CD14-positive monocyte (primary cell): ENCODE measurements at places on chromosomes 1 and 21. TPM values are rescaled to one million over a fixed set of nuclear protein-coding genes. Genes with fewer than 3 reads are reported as not detected.

DNA sequence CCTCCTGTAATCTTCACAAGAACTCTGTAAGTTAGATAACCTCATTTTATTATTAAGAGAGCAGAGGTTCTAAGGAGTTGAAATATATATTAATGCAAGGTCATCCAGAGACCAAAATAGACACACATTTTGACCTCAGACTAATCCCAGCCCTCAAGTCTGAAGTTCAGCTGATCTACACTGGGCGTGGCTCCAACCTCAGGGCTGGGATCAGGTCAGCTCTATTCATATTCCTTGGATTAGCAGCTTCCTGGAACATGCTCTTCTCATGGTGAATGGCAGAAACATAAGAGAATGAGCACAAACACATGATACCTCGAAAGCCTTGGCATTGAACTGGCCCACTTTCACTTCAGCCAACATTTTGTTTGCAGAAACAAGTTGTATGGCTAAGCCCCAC, 200.8 kb upstream of the ST6GALNAC5 start:
- no peak overlapping the region for H3K27ac ChIP-seq
- H3K27me3 ChIP-seq, result no peaks in the 10 kb centered on the region
- H3K36me3 ChIP-seq, result no peaks in the 10 kb centered on the region
- no peaks in the 10 kb centered on the region for H3K4me1 ChIP-seq
- H3K4me3 ChIP-seq, result no peak overlapping the region
- DNase-seq, result no peak

- H3K27me3 ChIP-seq, result peaks cover 92% of the 10 kb centered on the region
- H3K36me3 ChIP-seq, result no peaks in the 10 kb centered on the region
- no peak overlapping the region for H3K27ac ChIP-seq
- peaks cover 11% of the 10 kb centered on the region for H3K4me1 ChIP-seq
These were observed 120.0 kb upstream of the RRP15 start for GRCh38 chr1:218164930-218165700.

GRCh38 chr1:156089704-156090103, 7.4 kb upstream of the MEX3A start:
- H3K27ac ChIP-seq, result peak overlapping the region; percentile 30
- H3K4me3 ChIP-seq, result peak overlapping the region; percentile 60
- no peak for DNase-seq
- H3K4me1 ChIP-seq, result peaks cover 20% of the 10 kb centered on the region
- peaks cover 60% of the 10 kb centered on the region for H3K27me3 ChIP-seq
- H3K36me3 ChIP-seq, result no peaks in the 10 kb centered on the region

DNA sequence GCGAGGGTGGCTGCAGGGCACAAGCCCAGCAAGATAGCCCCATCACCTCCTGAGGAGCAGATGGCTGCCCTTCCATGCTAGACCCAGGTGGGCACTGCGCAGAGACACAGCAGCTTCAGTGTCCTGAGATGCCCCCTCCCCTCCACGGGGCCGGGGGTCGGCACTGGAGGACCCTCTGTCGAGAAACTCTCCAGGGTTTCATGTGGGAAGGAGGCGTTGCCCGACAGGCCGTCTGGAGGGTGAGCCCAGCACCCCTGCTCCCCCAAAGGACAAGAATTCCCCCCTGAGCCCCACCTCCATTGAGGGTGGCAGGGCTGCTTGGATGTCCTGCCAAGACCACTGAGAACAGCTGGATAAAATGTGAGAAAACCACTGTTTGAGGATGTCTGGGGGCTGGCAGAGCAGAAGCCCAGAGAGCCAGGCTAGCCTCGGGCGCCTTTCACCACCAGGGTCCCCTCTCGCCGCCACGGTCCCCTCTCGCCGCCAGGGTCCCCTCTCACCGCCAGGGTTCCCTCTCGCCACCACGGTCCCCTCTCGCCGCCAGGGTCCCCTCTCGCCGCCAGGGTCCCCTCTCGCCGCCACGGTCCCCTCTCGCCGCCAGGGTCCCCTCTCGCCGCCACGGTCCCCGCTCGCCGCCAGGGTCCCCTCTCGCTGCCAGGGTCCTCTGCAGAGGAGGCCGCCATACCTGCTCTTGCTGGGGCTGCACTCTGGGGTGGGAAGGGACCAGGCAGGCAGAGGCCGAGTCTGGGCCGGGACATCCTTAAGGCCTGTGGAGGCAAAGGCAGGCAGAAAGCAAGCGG, 44.2 kb downstream of the SLC19A1 start:
- H3K4me1 ChIP-seq, result no peaks in the 10 kb centered on the region
- no peaks in the 10 kb centered on the region for H3K27me3 ChIP-seq
- H3K4me3 ChIP-seq, result no peak overlapping the region
- no peak overlapping the region for H3K27ac ChIP-seq

GRCh38 chr1:240343966-240344365, 252.3 kb downstream of the FMN2 start:
- no peak for DNase-seq
- no peaks in the 10 kb centered on the region for H3K27me3 ChIP-seq
- H3K36me3 ChIP-seq, result no peaks in the 10 kb centered on the region

- no peaks in the 10 kb centered on the region for H3K4me1 ChIP-seq
- peaks cover 95% of the 10 kb centered on the region for H3K27me3 ChIP-seq
- H3K36me3 ChIP-seq, result no peaks in the 10 kb centered on the region
- DNase-seq, result no peak
- no peak within 1 kb of the TSS for H3K4me3 ChIP-seq
- no peak within 1 kb of the TSS for H3K27ac ChIP-seq
These were observed at the start of gene SYT2 for GRCh38 chr1:202710070-202711045. SYT2 (minus strand) TSS chr1:202710454; CDS start chr1:202605772, 104,682 bp downstream.

DNA sequence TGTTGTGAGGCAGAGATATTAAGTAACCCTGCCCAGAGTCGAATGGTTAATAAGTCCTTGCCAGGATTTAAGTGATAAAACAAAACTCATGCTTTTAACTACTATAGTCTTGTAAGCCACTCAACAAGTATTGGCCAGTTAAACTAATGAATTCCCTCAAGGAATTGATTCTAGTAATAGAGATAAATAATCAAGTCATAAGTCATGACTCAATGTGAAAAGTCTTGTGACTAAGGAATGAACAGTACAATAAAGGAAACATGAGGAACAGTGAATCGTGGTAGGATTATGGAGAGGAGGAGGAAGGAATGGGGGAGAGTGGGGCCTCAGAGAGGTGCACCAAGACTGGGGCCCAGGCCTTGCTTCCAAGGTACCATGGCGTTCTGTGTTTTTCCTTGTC, 104.7 kb downstream of the FGGY start:
- no peaks in the 10 kb centered on the region for H3K27me3 ChIP-seq
- no peak overlapping the region for H3K27ac ChIP-seq
- H3K4me3 ChIP-seq, result no peak overlapping the region

DNA sequence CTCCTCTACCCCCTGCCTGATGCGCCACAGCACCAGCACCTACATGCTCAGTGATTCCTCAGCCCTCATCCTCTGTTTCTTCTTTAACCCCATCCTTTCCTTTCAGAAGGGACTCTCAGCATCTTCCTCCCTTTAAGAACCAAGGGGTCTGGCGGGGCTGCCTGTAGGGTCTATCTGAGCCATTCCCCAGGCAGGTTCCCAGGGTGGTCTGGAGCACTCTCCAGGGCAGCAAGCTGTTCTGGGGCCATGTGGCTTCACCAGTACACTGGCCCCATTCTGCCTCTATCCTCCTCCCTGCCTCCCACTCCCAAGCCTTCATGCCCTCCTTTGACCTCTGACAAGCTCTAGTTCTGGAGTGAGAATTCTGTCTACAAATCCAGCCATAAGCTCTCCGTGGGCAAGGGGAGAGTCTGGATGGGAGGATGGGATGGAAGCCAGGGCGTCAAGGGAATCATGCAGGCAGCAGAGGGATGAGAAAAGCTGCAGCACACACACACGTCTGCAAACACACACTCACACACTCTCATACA, 10.4 kb downstream of the BATF3 start:
- H3K27me3 ChIP-seq, result no peaks in the 10 kb centered on the region
- no peak overlapping the region for H3K4me3 ChIP-seq
- DNase-seq, result no peak
- H3K36me3 ChIP-seq, result no peaks in the 10 kb centered on the region
- peaks cover 22% of the 10 kb centered on the region for H3K4me1 ChIP-seq
- H3K27ac ChIP-seq, result no peak overlapping the region

GRCh38 chr1:164417016-164417704, 141.8 kb upstream of the PBX1 start:
- no peaks in the 10 kb centered on the region for H3K27me3 ChIP-seq
- H3K4me3 ChIP-seq, result no peak overlapping the region
- no peaks in the 10 kb centered on the region for H3K36me3 ChIP-seq
- H3K4me1 ChIP-seq, result no peaks in the 10 kb centered on the region

GRCh38 chr21:36966066-36966820, at the start of gene HLCS:
HLCS (minus strand) TSS chr21:36966669; CDS start chr21:36966638, 31 bp downstream.
- no peak within 1 kb of the TSS for H3K27ac ChIP-seq
- H3K4me3 ChIP-seq, result peak within 1 kb of the TSS; percentile 41

- H3K27ac ChIP-seq, result no peak overlapping the region
- DNase-seq, result no peak
- H3K36me3 ChIP-seq, result no peaks in the 10 kb centered on the region
- no peaks in the 10 kb centered on the region for H3K4me1 ChIP-seq
- no peaks in the 10 kb centered on the region for H3K27me3 ChIP-seq
These were observed 92.1 kb downstream of the DDAH1 start for GRCh38 chr1:85372683-85373377.

DNA sequence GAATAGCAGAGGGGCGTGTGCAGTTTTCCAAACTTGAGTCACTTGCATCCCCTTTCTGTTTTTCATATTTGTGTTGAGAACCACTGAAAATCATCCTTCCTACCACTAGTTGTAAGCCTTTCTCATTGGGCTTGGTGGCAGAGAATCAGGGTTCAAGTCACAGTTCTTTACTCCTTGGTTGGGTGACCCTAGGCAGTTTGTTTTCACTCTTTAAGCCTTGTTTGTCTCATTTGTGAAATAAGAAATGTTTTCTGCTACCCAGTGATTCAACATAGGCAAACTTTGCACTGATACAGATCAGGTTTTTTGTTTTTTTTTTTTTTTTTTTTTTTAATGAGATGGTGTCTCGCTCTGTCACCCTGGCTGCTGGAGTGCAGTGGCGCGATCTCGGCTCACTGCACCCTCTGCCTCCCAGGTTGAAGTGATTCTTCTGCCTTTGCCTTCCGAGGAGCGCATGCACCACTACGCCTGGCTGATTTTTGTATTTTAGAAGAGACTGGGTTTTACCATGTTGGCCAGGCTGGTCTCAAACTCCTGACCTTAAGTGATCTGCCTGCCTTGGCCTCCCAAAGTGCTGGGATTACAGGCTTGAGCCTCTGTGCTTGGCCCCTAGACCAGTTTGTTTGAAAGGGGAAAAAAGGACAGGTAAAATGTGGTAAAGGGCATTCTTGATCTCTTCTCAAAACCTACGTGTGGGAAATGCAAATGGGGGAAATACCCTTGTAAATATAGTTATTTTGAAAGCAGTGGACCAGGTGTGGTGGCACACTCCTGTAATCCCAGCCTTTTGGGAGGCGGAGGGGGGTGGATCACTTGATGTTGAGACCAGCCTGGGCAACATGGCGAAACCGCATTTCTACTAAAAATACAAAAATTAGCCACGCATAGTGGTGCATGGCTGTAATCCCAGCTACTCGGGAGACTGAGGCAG, 3.2 kb downstream of the CLIC4 start:
- H3K27me3 ChIP-seq, result no peaks in the 10 kb centered on the region
- H3K36me3 ChIP-seq, result no peaks in the 10 kb centered on the region
- no peak overlapping the region for H3K27ac ChIP-seq
- no peak overlapping the region for H3K4me3 ChIP-seq

DNA sequence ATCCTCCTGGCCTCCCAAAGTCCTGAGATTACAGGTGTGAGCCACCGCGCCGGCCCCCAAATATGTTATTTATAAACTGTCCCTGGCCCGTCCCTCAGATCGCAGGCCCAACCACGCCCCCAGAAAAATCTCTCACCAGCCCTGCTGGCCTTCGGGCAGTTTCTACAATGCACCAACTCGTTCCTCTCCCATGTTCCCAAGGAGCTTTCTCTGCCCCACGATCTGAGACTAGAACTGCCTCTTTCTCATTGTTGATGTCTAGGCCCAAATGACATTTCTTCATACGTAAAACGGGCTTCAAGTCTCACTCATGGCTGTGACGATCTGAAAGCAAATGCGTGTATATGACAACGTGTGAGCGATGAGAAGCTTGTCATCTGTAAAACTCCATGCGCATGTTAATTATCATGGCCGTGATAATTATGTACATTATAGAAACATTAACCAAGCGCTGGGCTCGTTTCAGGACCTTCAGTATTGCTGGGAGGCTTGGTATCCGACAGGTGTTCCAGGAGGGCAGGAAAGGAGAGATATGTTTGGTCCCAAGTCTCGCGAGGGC, 748 bp upstream of the NIPAL3 start:
- H3K4me1 ChIP-seq, result peaks cover 56% of the 10 kb centered on the region
- H3K27ac ChIP-seq, result no peak overlapping the region
- H3K36me3 ChIP-seq, result no peaks in the 10 kb centered on the region
- peak overlapping the region; percentile 58 for H3K4me3 ChIP-seq
- no peak for DNase-seq
- H3K27me3 ChIP-seq, result no peaks in the 10 kb centered on the region

GRCh38 chr1:201059401-201059800, 35.9 kb upstream of the KIF21B start:
- H3K4me1 ChIP-seq, result no peaks in the 10 kb centered on the region
- no peak for DNase-seq
- no peak overlapping the region for H3K4me3 ChIP-seq
- H3K27ac ChIP-seq, result no peak overlapping the region
- no peaks in the 10 kb centered on the region for H3K27me3 ChIP-seq

- no peaks in the 10 kb centered on the region for H3K4me1 ChIP-seq
- no peak for DNase-seq
- H3K27ac ChIP-seq, result no peak overlapping the region
These were observed 18.5 kb upstream of the ADARB1 start for GRCh38 chr21:45055861-45056260.

GRCh38 chr1:231723146-231723545, 96.6 kb downstream of the DISC1 start:
- H3K27me3 ChIP-seq, result no peaks in the 10 kb centered on the region
- no peaks in the 10 kb centered on the region for H3K36me3 ChIP-seq
- no peak for DNase-seq
- H3K4me3 ChIP-seq, result no peak overlapping the region

GRCh38 chr1:6757719-6758435, 27.4 kb upstream of the CAMTA1 start:
- H3K4me3 ChIP-seq, result no peak overlapping the region
- no peak overlapping the region for H3K27ac ChIP-seq
- H3K27me3 ChIP-seq, result no peaks in the 10 kb centered on the region
- no peaks in the 10 kb centered on the region for H3K36me3 ChIP-seq

- no peak overlapping the region for H3K4me3 ChIP-seq
- peak overlapping the region; percentile 54 for H3K27ac ChIP-seq
- H3K27me3 ChIP-seq, result no peaks in the 10 kb centered on the region
These were observed 2.6 kb downstream of the PADI1 start for GRCh38 chr1:17207540-17207939.

GRCh38 chr1:9606948-9607347, 18.2 kb downstream of the TMEM201 start:
- peaks cover 21% of the 10 kb centered on the region for H3K36me3 ChIP-seq
- no peaks in the 10 kb centered on the region for H3K27me3 ChIP-seq
- H3K4me3 ChIP-seq, result no peak overlapping the region
- no peak overlapping the region for H3K27ac ChIP-seq
- no peaks in the 10 kb centered on the region for H3K4me1 ChIP-seq

Gene GRHL3
- 0.03 TPM in 1 of 2 replicates, not detected in the other for polyA plus RNA-seq

Gene CCDC27
- polyA plus RNA-seq, result not detected

Gene LCA5L
- not detected for polyA plus RNA-seq

Gene LRRC71
- polyA plus RNA-seq, result not detected in 2 replicates

Gene HSPG2
- 0.44 and 0.79 TPM in 2 replicates for polyA plus RNA-seq

Gene CCDC30
- 1.2 TPM for polyA plus RNA-seq

Gene TSPAN1
- not detected in 2 replicates for polyA plus RNA-seq

Gene MAN1C1
- 7.2 and 9.1 TPM in 2 replicates for polyA plus RNA-seq

Gene TENT5C
- 0.17 TPM for polyA plus RNA-seq

Gene CELSR2
- 0.86 and 0.97 TPM in 2 replicates for polyA plus RNA-seq

Gene CELA3A
- polyA plus RNA-seq, result not detected

Gene UBXN11
- polyA plus RNA-seq, result 52.1 TPM

Gene BECN2
- not detected for polyA plus RNA-seq

Gene F5
- polyA plus RNA-seq, result 14.5 TPM
